ENCODE measurements at places on chromosomes 3 and 15.

GRCh38 chr3:2838546-2839157, 271.5 kb downstream of the IL5RA start:
- no peak for DNase-seq

GRCh38 chr15:69602921-69603320, 150.3 kb downstream of the RPLP1 start:
- DNase-seq, result no peak

DNA sequence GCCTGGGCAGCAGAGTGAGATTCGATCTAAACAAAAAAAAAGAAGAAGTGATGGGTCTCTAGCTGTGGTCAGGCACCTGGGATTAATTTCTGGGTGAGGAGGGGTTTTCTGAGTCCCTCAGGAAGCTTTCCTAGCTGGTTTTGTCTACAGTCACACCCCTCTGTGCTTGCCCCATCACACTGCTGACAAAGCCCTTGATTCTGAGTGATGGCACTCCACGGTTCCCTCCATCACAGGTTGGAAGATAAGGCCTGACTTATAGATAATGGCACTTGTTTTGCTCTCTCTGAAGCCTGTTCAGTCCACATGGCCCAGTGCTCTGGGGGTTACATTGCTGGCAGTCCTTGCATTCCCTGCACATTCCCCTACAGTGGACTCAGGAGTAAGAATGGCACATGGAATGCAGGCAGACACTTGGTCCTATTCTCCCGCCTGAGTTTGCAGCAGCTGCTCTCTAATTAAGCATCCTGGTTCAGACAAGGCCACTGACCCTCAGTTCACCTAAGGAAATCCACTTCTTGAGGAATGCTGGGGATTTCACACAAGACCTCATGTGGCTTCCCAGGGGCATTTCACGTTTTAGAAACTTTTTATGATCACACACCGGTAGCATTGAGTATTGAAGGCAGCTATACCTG, 81.0 kb upstream of the NMNAT3 start:
- DNase-seq, result no peak

DNA sequence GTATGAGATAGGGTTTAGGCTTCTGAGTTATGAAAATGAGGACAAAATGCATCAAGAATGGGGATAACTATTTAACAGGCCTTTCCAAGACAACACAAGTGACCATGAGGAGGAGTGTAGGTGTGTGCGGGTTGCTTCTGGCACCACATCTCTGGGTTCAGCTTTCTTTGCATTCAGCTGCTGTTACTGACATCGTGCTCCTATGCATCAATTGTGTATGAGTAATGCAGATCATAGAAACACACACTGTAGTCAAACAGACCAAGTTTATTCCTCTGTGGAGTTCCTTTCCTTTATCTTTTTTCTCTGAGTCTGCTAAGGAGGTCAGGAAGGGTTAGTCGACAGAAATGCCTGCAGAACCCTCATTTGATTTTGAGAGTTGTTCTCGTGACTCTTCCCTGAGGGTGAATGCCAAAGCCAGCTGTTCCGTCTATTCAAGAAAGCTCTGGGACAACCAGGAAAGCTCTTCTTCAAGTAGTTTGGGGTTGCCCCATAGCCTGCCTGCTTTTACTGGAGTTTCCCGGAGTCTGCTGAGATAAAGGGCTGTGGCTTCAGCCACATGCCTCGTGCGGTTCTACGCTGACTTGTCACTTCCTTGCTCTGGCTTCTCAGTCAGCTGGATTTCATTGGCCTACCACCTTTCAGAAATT, 136.7 kb upstream of the TLE3 start:
- no peak for DNase-seq

GRCh38 chr3:56775838-56776555, 25.8 kb downstream of the ARHGEF3 start:
- DNase-seq, result no peak

- no peak for DNase-seq
Measured at GRCh38 chr3:17643691-17644090, 98.7 kb downstream of the TBC1D5 start.

DNA sequence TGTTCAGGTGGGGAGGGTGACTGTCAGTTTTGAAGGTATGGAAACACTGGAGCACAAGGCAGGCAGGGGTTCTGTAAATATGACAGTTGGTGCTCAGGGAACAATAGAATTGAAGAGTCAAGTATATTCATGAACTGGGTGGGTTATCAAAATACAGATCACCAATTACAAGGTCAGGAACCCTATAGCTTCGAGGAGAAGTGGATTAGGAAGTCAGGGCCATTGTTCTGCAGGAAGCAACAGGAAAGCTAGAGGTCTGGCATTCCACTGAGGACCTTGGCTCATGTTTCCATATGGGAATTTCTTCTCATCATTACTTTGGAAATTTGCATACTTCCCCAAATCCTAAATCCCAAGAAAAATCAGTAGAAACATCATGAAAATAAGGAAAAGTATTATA, 125.9 kb downstream of the MYRIP start:
- no peak for DNase-seq

DNA sequence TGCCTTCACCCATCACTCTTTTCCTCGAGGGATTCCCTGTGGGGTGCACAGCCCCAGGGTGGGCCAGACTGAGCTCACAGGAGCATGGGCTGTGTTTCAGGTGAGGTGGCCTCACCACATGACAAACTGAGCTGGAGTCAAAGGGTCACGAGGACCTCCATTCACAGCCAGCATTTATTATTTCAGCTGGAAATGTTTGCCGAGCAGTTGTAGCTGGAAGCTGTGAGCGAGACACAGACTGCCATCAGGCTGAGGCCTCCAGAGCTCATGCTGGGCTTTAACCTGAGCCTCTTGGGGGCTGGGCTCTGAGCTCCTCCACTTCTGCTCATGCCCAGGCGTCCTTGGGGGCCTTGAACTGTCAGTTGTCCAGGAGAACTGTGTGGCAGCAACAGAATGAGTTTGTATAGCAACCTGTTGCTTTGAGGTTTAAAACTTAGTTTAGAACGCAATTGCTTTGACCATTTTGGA, 57.5 kb downstream of the FLNB start:
- no peak for DNase-seq

GRCh38 chr3:15164340-15164739, 41.7 kb upstream of the CAPN7 start:
- no peak for DNase-seq

DNA sequence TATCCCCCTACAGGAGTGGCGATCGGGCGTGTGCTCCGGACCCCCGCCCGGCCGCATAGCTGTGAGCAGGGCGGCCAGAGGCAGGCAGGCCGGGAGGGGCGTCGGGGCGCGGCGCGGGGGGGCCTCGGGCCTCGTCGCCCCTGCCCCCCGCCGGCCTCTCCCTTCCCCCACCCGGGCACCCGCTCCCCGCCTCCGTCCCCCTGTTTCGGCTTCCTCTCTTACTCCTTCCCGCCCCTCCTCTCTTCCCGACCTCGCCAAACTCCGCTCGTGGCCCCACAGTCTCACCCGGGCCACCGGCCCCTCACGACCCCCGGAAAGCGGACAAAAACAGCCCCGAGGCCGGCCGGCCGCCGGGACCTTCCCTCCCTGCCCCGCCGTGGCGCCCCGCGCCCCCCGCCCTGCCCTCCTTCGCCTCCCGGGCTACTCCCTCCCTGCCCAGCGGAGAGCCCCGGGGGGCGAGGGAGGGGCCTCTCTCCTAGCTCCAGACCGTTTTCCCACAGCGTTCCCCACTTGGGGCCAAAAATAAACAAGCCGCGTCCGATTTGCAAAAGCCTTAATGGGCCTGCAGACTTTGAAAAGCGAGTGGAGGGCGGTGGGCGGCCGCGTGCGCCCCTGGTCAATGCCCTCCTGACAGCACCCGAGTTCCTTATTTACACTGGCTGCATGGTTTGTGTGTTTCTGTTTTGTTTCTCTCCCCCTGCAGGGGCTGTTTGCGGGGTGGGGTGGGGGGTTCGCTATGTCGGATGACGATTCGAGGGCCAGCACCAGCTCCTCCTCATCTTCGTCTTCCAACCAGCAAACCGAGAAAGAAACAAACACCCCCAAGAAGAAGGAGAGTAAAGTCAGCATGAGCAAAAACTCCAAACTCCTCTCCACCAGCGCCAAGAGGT, 1.0 kb downstream of the UBE2E1 start:
- no peak for DNase-seq
